HFFc6 (cell line): ENCODE measurements at places on chromosomes 4 and X. TPM values are rescaled to one million over a fixed set of nuclear protein-coding genes. Genes with fewer than 3 reads are reported as not detected.
A peak's percentile ranks its signal among the peaks of the same experiment; 100 is the strongest.

NLGN4X gene
- total RNA-seq = not detected in 2 replicates

MTNR1A gene
- not detected in 3 replicates for total RNA-seq

GRCh38 chr4:103423261-103423660 is 225.1 kb upstream of the CENPE start:
- H3K27me3 ChIP-seq = no peaks in the 10 kb centered on the region
- no peaks in the 10 kb centered on the region for H3K36me3 ChIP-seq
- no peak overlapping the region for H3K4me3 ChIP-seq
- no peak overlapping the region for H3K27ac ChIP-seq
- DNase-seq = no peak

- peaks cover 50% of the 10 kb centered on the region for H3K4me1 ChIP-seq
- DNase-seq = no peak
- peaks cover 9% of the 10 kb centered on the region for H3K36me3 ChIP-seq
- H3K4me3 ChIP-seq = no peak overlapping the region
Observed at GRCh38 chrX:150038315-150038714, 100.0 kb upstream of the EOLA2 start.

TMPRSS11B gene
- not detected in 3 replicates for total RNA-seq

DNA sequence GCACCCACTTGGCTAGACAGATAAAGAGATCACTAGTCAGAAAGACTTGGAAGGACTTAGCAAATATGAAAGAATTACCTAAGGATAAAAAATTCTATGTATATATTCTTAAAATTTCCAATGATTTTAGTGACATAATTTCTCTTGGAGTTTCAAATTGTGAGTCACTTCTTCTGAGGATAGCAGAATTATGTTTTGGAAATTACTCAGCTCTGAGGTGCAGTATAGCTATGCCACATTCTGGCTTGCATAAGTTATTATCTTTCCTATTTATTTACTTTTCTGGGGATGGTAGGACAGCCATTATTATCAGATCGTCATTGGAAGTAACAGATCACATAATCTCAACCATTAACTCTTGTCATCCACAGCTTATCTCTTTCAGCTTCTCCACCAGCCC is 853.5 kb downstream of the TRIML1 start:
- peaks cover 33% of the 10 kb centered on the region for H3K4me1 ChIP-seq
- no peak overlapping the region; the same call in 1 of the 2 replicates for H3K4me3 ChIP-seq
- peak overlapping the region; percentile 1; the same call in 1 of the 2 replicates for H3K27ac ChIP-seq
- H3K27me3 ChIP-seq = peaks cover 2% of the 10 kb centered on the region; the same call in 1 of the 2 replicates
- no peak for DNase-seq
- no peaks in the 10 kb centered on the region for H3K36me3 ChIP-seq

GBA3 gene
- total RNA-seq = not detected in 3 replicates

- DNase-seq = peak; percentile 1
- H3K4me1 ChIP-seq = peaks cover 8% of the 10 kb centered on the region; the same call in 1 of the 2 replicates
- H3K4me3 ChIP-seq = peak overlapping the region; percentile 88
- peaks cover 10% of the 10 kb centered on the region for H3K27me3 ChIP-seq
Observed at GRCh38 chr4:52051615-52052474, 741 bp downstream of the SPATA18 start.

DNA sequence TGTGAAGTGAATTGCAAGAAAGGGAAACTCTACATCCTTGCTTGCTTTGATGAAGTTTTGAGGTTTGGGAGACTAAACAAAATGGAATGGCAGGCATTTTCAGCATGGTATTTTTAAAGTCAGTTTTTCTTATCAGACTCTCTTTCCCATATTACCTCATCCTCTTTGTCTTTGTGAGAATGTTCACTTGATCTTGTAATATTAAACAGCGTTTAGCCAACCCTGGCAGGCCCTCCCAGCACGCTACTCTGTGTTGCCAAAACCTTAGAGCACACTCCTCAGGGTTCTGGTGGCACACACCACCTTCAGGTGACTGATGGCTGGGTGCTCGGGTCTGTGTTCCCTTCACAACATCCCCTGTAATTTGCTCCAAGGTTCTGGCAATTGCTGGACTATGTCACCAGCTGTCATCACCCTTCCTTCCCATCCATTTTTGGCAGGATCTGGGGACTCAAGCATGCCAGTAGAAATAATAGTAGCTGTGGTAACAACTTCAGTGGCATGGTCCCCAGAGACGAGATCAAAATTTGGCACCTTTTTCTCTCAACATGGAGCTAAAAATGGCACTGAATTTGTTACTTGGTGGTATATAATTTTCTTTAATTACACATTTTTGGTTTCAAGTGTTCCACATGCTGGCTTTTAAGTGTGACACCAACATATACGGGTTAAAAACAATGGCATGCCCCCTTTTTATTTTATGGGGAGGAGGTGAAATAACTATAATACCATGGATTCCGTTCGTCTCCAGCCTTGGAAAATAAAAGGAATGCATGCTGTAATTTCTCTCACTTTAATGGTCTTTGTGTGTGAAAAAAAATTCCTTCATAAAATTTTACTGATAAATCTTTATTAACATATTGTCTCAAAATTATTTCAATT is 273.1 kb downstream of the DCTD start:
- peaks cover 33% of the 10 kb centered on the region for H3K36me3 ChIP-seq
- peak; percentile 76 for DNase-seq
- H3K4me1 ChIP-seq = peaks cover 43% of the 10 kb centered on the region
- no peaks in the 10 kb centered on the region; the same call in 1 of the 2 replicates for H3K27me3 ChIP-seq
